EL (cell line): ENCODE measurements at places on chromosomes 5 and 9.

- no peak for DNase-seq
These were observed 56.4 kb downstream of the GTF3C4 start for GRCh38 chr9:132726576-132727130.

- DNase-seq, result peak; percentile 40
These were observed 219.2 kb downstream of the TRPM3 start for GRCh38 chr9:70902171-70902570.

DNA sequence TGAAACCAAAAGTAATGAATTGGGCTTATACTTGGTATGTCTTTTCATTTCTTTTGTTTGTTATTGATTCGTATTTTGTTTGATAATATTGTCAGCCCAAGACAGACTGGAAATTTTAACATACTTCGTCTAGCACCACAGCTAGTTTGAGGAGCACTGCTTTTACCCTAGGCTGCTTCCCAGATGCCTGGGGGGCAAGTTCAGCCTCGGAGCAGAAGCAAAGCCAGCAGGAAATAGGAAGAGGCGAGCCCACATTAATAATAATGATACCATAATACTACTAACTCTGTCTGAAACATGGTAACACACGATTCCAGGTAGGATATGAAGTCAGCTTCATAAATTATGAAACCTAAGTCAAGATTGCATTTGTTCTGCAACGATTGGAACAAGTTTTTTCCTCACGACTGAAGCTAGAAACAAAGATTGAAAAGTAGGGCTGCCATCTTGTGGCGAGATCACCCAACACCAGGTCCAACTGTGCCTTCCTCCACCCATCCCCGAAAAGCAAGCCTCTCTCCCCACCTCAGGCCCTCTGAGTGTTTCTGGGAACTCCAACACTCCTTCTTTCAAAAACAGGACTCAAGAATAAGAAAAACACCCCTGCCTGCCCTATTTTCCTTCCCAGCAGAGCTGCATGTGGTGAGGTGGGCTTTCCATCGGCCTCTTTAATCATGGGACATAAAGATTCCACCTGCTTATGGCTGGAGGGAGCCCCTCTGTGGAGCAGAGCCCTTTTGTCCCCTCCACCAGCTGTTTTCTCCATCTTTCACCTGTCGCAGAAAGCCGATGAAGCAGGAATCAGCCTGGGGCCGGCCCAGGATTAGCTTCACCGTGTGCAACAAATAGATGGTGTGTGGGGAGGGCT, 236.4 kb downstream of the CAAP1 start:
- peak; percentile 27 for DNase-seq

- no peak for DNase-seq
These were observed 111.8 kb downstream of the GCNT1 start for GRCh38 chr9:76570826-76571225.

DNA sequence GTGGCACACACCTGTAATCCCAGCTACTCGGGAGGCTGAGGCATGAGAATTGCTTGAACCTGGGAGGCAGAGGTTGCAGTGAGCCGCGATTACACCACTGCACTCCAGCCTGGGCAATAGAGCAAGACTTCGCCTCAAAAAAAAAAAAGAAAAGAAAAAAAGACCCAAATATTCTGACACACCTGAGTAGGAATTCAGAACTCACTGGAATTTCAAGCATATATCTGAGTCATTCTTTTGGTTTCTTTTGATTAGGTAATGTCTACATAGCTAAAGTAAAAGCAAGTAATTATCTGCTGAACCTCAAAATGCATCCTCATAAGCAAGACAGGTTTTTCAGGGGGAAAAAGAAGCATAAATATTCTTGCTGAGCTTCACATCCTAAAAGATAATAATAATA, 35.9 kb downstream of the ANKRD31 start:
- no peak for DNase-seq

DNA sequence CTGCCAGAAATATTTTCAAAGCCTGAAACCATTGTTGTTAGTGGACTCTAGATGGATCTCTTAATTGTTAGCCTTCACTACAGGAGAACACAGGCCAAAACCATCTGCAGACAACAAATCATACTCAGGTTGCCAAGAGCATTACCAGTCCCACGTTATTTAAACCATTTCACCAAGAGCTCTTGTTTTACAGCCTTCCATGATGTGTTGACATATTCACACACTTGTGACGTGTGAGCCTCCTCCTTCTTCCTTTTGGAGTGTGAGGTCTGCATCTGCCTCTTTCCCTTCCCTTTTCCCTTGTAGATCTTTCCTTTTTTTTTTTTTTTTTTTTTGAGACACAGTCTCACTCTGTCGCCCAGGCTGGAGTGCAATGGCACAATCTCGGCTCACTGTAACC, 279.0 kb downstream of the AUH start:
- DNase-seq, result no peak

DNA sequence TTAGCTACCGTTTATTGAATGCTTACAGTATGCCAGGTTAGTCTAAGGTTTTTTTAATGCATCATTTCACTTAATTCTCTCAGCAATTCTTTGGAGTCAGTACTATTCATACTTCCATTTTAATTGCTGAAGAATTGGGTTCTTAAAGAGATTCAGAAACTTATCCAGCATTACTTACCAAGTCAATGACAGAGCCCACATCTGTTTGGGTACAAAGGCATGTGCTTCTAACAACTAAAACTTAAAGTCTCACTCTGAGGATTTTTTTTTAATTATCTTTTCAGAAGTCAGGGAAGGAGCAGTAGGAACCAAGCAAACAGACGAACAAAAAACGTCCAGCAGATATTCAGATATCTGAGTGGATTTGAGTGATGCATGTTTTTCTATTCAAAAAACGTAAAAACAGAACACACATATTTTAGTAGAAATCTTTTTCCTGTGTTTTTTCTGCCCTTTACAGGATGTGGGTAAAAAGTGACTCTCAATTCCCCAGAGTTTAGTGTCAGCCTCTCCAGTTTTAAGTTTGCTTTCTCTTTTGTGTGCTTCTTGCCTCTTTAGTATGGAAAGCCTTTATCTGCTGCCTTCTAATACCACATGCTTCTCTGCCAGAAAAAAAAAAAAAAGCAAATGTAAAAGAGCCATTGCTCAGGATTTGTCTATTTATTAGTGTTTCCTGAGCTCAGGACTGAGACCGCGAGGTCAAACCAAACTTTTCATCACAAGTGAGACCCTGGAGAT, 118.0 kb downstream of the PRKACG start:
- DNase-seq, result no peak

- DNase-seq, result no peak
These were observed 627.1 kb downstream of the PDE4D start for GRCh38 chr5:59266410-59266809.

DNA sequence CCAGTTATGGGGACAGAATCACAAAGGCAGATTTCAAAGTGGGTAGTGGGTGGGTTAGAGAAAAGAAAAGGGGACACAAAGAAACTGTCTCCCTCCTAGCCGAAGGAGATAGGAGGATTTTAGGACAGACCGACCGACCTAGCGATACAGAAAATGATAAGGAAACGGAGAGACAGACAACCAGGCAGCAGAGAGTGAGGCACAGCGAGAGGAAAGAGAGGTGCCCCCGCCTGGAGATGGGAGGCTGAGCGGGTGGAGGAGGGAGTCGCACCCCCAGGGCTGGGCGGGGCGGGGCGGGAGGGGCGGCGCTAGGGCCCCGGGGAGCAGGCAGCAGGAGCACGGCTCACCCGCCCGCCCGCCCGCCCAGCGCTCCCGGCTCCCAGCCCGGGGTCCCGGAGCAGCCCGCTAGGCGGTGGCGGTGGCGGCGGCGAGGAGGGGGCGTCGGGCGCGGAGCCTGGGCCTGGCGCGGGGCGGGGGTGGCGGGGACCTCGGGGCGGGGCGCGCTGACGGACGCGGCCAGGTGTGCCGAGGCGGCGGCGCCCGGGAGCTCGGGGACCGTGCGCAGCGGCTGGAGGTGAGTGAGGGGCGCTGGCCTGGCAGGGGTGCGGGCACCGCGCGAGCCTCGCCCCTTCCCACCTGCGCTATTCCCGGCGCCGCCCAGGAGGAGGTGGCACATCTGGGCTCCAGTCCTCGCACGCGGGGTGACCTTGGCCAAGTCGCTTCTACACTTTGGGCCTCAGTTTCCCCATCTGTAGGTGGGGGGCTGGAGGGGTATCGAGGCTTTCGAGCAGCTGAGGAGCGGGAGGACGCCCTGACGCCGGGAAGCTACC, 15.9 kb upstream of the SYNPO start:
- DNase-seq, result peak; percentile 43

DNA sequence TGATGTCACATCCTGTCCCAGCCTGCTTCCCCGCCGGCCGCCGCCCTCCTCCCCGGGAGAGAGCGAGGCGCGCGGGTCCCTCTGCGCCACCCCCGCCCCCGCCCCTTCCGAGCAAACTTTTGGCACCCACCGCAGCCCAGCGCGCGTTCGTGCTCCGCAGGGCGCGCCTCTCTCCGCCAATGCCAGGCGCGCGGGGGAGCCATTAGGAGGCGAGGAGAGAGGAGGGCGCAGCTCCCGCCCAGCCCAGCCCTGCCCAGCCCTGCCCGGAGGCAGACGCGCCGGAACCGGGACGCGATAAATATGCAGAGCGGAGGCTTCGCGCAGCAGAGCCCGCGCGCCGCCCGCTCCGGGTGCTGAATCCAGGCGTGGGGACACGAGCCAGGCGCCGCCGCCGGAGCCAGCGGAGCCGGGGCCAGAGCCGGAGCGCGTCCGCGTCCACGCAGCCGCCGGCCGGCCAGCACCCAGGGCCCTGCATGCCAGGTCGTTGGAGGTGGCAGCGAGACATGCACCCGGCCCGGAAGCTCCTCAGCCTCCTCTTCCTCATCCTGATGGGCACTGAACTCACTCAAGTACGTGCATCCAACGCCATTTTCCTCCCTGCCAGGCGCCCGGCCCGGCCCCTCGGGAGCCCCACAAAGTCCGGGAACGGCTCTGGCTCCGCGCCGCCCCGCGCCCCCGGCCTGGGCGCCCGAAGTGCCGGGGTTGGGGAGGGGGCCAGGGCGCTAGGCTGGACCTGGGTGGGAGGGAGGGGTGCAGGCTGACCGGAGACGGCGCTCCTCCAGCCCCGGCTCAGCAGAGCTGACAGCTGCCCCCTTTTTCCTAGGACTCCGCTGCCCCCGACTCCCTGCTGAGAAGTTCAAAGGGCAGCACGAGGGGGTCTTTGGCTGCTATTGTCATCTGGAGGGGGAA, 12.0 kb upstream of the OLFM1 start:
- DNase-seq, result no peak

DNA sequence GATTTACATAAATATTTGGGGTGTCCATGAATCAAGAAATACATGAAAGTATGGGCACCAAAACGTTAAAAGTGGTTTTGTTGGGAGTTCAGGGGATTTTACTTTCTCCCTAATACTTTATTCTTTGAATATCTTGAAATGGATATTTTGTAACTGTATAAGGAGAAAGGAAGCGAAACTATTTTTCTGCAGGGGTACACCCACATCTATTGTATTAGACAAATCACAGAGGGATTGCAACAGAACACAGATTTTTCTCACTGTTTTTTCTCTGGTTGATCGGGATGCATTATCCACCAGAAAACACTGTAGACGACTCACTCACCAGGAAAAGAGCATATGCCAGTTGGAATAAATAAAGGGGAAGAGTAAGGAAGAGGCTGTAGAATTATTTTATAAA, 1.2 kb upstream of the RABGAP1 start:
- DNase-seq, result no peak
